ENCODE measurements at places on chromosomes 5 and 9. TPM values are rescaled to one million over a fixed set of nuclear protein-coding genes. Genes with fewer than 3 reads are reported as not detected.

Gene PCDHGA11
- polyA plus RNA-seq: 4.7 TPM

- no peak for DNase-seq
Observed at GRCh38 chr9:32783168-32783891, at the start of gene TMEM215. Gene TMEM215, plus strand, starts transcription at chr9:32783540. Its CDS starts 644 bp downstream, at chr9:32784184.

DNA sequence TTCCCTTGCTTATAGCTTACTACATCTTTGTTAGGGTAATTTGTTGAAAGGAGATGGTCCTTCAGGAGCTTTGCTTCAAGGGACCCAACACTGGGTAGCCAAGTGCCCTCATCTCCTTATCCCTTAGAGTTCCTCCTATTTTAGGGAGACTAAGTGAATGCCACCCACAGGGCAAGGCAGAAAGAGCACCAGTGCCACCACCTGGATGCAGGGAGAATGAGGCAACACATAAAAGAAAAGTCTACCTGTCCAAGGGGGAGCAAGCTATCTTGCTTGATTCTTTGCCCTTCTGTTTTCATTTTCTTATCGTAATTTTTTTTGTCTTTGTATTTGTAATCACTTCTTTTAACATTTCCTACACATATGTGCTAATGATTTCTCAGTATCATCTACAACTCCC is 205.5 kb downstream of the NPR3 start:
- peak; percentile 29 for DNase-seq

- peak; percentile 91 for DNase-seq
Observed at GRCh38 chr5:33641744-33642505, 201.2 kb downstream of the TARS1 start.

- no peak for DNase-seq
Observed at GRCh38 chr5:84752780-84753179, 368.1 kb upstream of the EDIL3 start.

- no peak for DNase-seq
Observed at GRCh38 chr9:90855208-90855902, 53.7 kb downstream of the SYK start.

Measured in fibroblast of lung (primary cell).